Activated gamma-delta T cell treated with Interleukin-2 at 50 U/mL for 16 hours (primary cell): ENCODE measurements at places on chromosomes 16 and 17.

DNA sequence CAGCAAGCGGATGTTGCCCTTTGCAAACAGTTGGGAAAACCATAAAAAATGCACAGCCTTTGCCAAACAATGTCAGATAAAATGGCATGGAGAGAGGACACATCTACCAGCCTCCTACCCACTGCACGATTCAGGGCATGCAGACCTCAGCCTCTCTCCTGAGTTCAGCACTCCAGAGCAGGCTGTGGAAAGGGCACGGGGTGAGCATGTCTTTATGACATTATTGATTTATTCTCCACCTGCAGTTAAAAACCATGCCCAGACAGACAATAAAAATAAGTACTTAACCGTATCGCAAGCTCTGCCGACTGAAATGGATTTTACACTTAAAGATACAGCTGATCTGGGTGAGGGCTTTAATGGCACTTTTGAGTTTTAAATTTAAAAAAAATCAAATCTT is 127.1 kb downstream of the MAF start:
- no peak for DNase-seq

- DNase-seq: no peak
These were observed 4.8 kb upstream of the PPP1R9B start for GRCh38 chr17:50155115-50155819.

GRCh38 chr16:3076577-3076976 is 11.1 kb downstream of the IL32 start:
- DNase-seq: no peak

DNA sequence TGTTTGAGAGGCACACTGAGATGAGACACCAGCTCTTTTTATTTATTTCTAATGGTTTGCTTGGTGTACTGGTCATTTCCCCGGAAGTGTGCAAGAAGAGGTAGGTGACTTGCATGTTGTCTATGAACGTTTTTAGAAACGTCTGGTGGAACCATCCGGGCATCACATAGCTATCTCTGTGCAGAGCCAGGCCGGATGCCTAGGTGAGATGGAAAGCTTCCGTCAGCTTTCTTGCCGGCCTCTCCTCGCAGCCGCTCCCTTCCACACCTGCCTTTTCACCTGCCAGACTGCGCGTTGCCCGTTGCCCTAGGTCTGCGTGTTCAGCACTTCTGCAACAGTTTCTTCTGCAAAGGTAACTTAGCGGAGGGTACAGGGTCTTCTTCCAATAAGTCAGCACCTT is 416.0 kb downstream of the WWOX start:
- no peak for DNase-seq

- no peak for DNase-seq
These were observed 22.4 kb upstream of the MFSD6L start for GRCh38 chr17:8821446-8822105.

- DNase-seq: no peak
These were observed 72.0 kb upstream of the KSR1 start for GRCh38 chr17:27384261-27384701.

- no peak for DNase-seq
These were observed 23.0 kb upstream of the SLC38A8 start for GRCh38 chr16:84065536-84066132.

GRCh38 chr16:4109250-4109736 is 6.9 kb downstream of the ADCY9 start:
- no peak for DNase-seq

DNA sequence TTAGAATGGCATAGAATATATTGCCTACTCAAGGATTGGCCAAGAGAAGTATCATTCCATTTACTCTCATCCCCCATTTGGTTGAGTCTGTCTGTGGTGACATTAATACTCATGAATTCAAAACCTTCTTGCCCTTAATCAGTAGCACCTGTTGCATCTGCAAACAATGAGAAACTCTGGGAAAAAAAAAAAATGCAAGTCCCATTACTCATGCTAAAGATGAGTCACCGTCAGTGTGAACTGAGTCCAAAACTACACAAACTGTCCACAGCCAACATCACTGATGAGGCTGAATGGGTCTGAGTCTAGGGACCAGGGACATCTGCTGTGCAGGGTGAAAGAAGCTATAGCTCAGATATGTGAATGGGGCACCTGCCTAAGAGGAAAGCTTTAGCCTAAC is 96.9 kb upstream of the ADAMTS18 start:
- DNase-seq: no peak

- no peak for DNase-seq
These were observed 3.0 kb upstream of the NLRC5 start for GRCh38 chr16:56986361-56986760.

- no peak for DNase-seq
These were observed 1.7 kb downstream of the FBXL19 start for GRCh38 chr16:30924913-30925631.

- DNase-seq: no peak
These were observed 42.3 kb downstream of the IRX3 start for GRCh38 chr16:54244061-54244886.
